Hematopoietic multipotent progenitor cell treated with erythropoietin and hydrocortisone succinate and interleukin-3 and kit ligand, for 6 days (in vitro differentiated cells): ENCODE measurements at places on chromosomes 7 and 10.

DNA sequence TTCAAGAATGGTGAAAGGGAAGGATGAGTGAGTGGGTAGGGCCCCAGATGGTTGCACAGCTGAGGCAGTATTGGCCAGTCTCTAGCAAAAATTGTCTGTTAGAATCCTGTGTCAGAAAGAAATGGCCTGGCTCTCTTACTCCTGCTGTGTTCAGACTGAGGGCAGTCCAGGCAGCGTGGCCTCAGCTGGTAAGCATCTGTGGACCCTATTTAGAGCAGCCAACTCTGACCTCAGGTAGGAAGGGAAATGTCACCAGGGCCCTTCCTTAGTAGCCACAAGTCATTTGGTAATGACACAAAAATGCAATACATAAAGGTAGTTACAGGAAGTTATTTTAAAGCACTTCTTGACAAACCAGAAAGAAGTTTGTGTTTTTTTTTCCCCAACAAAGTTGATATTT, 1194.7 kb downstream of the CNTNAP2 start:
- DNase-seq = peak; percentile 30

- DNase-seq = no peak
These were observed 14.0 kb upstream of the PODXL start for GRCh38 chr7:131570401-131570800.

DNA sequence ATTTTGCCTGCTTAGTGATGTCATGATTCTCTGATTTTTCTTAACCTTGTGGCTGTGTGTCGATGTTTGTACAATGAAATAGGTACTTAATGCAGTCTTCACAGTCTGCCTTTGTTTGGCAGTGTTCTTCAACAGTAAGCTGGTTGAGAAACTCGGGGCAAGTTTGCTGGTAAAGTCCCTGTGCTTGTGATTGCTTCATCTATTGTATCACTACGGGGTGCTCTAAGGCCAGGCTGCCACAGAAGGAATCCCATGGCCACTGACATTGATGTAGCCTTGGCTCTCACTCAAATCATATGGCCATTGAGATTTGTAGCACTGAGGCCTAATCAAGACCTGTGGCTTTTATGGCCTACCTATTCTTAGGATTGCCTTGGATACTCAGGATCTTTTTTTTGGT, 33.5 kb upstream of the PRSS37 start:
- DNase-seq = peak; percentile 8

GRCh38 chr10:98208925-98209324, 59.1 kb downstream of the LOXL4 start:
- no peak for DNase-seq

DNA sequence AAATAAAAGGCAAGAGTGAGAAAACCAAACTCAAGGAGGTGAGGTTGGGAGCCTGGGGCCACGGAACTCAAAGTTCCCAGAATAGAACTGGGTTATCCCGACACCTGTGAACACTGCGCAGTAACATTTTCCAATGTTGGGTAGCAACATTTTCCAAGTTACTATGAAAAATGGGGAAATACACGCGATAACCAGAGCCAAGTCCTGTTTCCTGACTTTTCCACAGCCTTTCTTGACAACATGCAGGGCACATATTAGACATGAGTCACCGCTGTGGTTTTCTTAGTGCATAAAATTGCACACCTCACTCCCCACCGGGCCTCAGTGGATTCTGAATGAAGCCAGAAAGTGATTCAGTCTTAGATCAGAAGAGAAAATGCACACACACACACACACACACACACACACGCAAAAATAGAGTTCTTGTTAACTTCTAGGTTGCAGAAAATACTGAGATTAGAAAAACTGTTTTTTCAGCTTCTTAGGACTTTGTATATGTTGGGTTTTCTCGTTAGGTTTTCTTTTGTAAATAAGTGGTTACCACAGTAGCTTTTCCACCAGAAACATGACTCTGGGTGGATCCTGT, 70.0 kb downstream of the CAMK1D start:
- DNase-seq = peak; percentile 42

- no peak for DNase-seq
These were observed 30.6 kb downstream of the KLHL7 start for GRCh38 chr7:23136216-23136615.

DNA sequence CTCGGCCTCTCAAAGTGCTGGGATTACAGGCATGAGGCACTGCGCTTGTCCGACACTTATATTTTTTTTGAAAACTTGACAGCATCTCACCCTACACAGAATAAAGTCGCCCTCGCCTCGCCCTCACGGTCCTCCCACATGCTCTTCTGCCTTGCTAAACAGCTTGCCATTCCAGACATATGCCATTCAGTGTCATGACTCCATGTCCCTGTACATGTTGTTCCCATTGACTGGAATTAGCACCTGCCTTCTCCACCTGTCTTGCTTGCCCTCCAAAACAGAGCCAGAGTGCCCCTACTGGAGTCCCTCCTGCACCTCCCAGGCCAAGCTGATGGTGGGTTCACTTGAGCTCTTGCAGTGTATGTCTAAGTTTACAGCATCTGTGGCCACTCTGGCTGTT, 6.2 kb downstream of the NIPSNAP2 start:
- DNase-seq = no peak

DNA sequence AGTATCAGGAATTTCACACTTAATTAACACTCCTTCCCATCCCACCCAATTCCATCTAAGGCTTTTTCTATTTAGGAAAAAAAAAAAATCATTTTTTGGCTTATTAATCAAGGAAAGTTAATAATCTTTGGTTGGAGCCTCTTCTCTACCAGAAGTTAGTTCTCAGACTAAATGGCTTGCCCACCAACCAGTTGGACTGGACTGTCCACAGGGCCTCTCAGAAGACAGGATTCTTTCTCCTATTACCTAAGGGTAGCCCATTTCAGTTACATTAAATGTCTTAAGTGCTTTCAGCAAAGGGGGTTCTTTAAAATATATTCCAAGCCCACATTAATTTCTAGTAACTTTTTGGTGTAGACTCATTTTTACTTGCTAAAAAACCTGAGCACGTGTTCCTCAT, 35.2 kb downstream of the GLUD1 start:
- no peak for DNase-seq
